Globus pallidus (tissue), 1 donor: ENCODE measurements at places on chromosomes 16 and 17.

DNA sequence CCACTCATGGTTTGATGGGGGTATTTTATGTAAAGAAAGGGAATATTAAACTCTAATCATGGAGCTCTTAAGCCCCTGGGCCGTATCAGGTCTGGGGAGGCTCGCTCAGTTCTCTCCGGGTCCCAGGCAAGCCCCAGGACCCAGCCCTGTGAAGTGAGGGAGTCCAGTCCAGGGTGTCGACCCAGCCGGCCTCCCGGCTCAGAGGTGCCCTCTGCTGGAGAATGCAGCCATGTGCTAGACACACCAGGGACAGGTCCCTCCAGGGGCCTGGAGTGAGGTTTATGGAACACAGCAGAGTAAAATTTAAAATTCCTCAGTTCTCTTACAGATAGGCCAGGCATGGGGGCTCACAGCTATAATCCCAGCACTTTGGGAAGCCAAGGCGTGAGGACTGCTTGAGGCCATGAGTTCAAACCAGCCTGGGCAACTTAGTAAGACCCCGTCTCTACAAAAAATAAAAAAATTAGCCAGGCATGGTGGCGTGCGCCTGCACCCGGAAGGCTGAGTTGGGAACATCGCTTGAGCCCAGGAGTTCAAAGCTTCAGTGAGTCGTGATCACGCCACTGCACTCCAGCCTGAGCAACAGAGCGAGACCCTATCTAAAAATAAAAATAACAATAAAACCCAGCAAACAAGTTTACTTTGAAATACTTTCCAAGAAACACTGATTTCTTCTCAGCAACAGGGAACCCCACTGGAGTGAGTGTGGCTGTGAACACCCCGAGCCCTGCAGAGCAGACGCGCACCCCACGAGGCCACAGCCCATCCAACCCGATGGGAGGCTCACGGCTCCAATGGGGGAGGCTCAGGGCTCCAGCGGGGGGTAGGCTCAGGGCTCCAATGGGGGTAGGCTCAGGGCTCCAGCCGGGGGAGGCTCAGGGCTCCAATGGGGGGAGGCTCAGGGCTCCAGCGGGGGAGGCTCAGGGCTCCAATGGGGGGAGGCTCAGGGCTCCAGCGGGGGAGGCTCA lies 72.2 kb downstream of the ZNF778 start:
- peak; percentile 47 for DNase-seq

- no peak for DNase-seq
These were observed 526 bp downstream of the ZZEF1 start for GRCh38 chr17:4142107-4142900.

- DNase-seq, result no peak
These were observed 78.6 kb upstream of the TANC2 start for GRCh38 chr17:62887437-62887836.

DNA sequence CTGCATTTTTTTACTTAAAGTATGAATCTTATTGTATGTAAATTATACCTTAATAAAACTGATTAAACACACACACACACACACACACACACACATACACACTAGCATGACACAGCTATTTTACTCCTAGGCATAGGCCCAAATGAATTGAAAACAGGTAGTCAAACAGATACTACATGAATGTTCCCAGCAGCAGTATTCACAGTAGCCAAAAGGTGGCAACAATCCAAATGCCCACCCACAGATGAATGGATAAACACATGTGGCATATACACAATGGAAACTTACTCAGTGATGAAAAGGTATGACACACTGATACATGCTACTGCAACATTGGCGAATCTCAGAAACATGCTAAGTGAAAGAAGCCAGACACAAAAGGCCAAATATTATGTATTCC lies 223.5 kb downstream of the CYB561 start:
- no peak for DNase-seq

- DNase-seq, result no peak
These were observed 36.8 kb upstream of the RASD1 start for GRCh38 chr17:17532991-17533390.

DNA sequence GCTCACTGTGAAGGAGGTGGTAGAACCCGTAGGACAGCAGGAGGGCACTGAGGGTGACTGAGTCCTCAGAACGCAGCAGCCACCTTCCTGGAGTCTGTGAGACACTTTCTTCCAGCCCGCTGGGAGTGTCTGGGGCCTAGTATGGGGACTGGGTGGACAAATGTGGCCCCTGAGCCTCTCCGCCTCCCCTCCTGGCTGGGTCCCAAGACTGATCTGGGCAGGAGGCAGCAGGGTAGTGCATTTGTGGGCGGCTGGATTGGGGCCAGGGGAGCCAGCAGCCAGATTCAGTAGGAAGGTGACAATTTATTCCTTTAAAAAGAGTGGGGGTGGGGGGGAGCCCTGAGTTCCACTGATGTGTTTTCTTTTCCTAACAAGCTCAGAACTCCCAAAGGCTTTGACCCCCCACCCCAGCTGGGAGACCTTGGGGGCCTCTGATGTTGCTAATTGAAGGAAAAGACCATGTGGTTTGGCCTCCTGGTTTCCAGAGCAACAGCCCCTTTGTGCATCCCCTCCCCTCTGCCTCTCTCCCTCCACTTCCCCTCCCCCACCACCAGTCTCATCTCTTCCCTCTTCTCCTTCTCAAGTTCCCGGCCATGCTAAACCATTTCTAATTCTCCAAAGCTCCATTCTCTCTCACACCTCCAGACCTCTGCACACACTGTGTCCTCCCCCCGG lies 4.4 kb downstream of the CLEC19A start:
- DNase-seq, result no peak

GRCh38 chr16:78437352-78437968 lies 338.0 kb downstream of the WWOX start:
- peak; percentile 47 for DNase-seq

GRCh38 chr16:49116873-49117272 lies 164.8 kb downstream of the CBLN1 start:
- DNase-seq, result no peak

GRCh38 chr17:48043176-48043575 lies 5.0 kb upstream of the NFE2L1 start:
- DNase-seq, result no peak

DNA sequence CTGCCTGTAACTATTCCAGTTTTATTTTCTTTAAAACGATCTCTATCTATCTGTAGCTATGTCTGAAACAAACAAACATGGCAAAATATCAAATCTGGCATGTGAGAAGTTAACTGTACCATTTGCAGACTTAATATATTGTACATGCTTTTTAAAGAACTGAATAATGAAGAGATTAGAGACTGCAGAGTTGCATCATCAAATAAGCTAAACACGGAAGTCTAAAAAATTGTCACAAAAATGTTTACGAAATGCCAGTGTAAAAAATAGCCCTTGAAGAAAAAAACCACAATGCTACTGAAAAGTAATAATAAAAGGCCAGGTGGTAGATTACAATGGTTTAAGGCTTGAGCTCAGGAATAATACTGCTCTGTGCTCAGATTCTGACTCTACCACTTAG lies 43.1 kb downstream of the HS3ST3A1 start:
- DNase-seq, result no peak

- DNase-seq, result no peak
These were observed 175.5 kb upstream of the RBL2 start for GRCh38 chr16:53258809-53259208.

- DNase-seq, result no peak
These were observed 120.4 kb downstream of the PARN start for GRCh38 chr16:14509675-14510132.

DNA sequence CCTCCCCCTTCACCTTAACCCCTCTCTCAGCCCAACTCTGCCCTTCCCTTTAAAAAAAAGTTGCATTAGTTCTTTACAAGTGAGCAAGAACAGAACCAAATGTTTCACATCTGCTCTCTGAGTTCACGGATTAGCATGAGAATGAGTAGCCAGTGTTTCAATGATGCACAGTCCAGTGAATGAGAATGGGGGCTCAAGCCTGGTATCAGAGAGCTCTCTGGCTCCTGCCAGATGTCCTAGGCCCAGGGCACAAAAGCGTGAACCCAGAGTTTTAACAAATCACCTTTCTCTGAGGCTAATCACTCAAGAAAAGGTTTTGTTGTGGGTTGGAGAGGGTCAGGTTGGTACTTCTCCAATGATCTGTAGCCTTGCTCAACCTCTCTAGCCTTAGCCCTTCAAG lies 41.5 kb upstream of the HS3ST3A1 start:
- DNase-seq, result no peak

GRCh38 chr17:65918916-65919315 lies 273.0 kb downstream of the CEP112 start:
- DNase-seq, result no peak

DNA sequence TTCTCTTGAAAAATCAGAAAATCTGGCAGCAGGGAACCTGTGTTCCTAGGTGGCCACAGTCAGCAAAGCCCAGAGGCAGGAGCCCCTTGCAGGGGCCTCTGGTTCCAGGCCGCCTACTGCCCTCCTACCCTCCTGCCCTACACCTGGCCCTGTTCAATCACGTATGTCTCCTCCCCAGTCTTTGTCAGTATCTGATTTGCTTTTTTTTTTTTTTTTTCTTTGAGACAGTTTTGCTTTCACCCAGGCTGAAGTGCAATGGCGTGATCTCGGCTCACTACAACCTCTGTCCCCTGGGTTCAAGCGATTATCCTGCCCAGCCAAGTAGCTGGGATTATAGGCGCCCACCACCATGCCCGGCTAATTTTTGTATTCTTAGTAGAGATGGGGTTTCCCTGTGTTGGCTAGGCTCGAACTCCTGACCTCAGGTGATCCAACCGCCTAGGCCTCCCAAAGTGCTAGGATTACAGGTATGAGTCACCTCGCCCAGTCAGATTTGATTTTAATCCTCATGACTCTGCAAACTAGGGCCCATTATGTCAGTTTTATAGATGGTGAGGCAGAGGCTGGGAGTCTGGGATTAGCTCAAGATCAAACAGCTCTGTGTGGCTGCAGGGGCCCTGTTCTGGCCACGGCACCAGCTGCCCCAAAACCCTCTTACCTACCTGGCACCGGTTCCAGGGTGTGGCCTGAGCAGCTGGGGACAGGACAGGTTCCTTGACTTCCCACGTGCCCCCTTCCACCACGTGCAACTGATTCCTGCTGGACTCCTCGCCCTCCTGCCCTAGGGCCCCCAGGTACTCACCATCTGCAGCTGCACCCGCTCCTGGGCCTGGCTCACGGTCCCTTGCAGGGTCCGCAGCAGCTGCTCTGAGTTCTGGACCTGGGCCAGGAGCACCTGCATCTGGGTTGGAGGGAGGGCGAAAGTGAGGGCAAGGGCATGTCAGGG lies 14.7 kb downstream of the RABEP2 start:
- DNase-seq, result no peak

GRCh38 chr16:63289834-63290460 lies 1253.7 kb upstream of the CDH8 start:
- DNase-seq, result peak; percentile 62

DNA sequence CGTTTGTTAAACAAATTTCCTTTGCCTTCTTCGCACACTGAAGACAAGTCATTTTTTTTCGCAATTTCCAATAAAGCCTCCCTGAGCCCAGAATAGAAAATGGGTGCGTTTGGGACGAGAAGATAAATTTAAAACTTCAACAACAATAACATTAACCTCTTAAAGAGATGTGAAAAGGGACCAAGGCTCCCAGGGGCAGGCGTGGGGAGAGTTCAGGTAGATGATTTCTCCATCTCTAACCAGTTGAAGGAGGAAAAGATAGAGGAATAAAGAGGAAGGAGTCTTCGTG lies 1.3 kb upstream of the HOXB4 start:
- no peak for DNase-seq

DNA sequence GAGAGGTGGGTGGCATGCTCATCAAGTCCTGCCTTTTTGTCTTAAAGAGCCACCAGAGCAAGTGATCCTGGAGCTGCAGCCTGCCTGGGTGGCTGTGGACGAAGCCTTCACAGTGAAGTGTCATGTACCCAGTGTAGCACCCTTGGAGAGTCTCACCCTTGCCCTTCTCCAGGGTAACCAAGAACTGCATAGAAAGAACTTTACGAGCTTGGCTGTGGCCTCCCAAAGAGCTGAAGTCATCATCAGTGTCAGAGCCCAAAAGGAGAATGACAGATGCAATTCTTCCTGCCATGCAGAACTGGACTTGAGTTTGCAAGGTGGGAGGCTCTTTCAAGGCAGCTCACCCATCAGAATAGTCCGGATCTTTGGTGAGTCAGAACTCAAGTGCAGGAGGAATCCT lies 14.2 kb downstream of the CSH2 start:
- no peak for DNase-seq

- DNase-seq, result no peak
These were observed 5.9 kb upstream of the KPNA2 start for GRCh38 chr17:68029512-68030215.

GRCh38 chr16:10679921-10680320 lies 14.8 kb downstream of the TEKT5 start:
- no peak for DNase-seq

DNA sequence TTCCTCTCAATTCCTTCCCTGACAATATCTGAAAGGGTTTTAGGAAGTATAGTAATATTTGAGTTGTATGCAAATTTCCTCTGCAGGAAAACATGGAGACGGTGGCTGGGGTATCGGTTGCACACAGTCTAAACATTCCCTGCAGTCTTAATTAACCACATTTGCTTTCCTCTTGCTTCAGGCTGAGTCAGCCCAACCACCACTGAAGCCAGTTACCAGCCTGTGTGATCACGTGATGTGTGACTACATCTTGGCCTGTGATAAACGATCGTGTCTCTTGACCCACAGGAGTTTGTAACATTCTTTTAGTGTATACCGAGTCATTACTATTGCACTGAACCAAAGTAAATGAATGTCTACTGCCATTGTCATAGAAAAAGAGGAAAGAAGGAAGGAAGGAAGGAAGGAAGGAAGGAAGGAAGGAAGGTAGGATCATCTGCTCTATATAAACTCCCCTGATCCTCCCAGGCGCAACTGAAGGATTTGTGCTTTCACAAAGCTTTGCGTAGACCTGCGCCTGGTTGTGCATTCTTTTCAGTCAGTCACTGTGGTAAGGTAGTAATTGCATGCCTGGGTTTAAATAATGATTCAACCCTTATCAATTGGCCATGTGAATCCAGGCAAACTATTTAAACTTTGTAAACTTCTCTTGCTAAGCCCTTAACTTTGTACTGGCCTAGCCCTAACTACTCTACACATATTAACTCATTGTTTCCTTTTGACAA lies 280.6 kb upstream of the SALL1 start:
- peak; percentile 76 for DNase-seq

GRCh38 chr17:42107597-42108576 lies 4.6 kb downstream of the DHX58 start:
- DNase-seq, result no peak
